ENCODE measurements at places on chromosomes 5 and 9.

DNA sequence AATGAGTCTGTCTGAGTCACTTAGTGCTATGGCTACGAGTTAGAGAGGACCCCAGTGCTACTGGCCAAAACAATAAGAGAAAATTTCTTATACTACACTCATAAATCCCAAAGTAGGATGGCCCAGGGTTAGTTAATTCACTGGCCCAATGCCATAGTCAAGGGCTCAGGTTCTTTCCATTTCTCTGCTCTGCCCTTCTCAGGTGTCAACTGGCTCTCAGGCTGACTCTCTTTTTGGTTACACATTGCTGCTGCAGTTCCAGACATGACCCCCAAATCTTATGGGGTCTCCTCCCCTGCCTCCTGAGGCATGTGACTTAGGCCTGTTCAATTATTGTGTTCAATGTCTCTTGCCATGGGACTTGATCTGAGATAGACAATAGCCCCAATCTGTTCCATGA lies 70.4 kb downstream of the ARHGEF37 start:
- DNase-seq = no peak

DNA sequence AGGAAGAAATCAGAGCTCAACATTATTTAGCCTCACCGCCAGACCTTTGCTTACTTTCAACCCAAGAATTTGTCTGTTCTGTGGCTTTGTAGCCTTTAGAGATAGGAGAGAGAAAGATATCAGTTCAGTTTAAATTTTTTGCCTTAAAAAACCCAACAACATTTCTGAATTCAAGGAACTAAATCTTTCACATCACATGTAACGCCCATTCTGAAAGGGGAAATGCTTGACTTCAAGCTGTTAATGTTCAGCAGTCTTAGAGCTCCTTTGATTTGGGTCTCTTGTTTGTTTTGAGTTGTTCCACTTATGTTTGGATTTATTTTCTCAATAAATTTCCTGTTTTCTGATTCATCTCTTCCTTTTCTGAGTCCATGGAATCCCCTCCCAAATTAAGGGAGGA lies 294.5 kb downstream of the ARHGAP26 start:
- no peak for DNase-seq

DNA sequence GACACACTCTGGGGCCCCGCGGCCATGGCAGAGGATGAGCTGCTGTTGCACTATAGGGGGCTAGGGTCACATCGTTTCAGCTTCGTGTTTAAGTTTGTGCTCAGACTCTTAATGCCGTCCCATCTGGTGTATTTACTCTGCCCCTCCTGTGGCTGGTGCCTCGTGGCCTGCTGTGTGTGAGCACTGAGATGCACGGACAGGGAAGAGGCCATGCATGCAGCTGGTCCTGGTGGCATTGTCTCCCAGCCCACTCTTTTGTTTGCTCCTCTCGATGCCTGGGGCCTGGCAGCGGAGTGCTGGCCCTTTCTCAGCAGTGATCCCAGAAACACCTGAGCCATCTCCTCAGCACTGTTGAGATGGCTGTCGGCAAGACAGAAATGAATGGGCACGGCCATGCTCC lies 30.0 kb upstream of the PHF2 start:
- no peak for DNase-seq

DNA sequence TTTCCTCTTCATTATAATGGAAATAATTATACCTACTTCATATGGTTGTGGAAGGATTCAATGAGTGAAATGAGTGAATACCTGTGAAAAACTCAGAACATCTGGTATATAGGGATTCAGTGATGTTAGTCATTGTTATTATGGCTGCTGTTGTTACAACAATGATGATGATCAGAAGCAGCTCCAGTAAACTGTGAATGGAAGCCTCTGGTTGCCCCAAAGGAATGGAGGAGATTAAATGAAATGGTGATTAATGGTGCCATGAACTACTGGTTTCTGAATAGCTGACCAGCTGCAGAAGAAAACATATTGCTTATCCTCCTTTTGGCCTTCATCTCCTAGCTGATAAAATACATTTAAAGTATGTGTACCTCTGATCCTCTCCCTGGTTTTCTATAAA lies 372.0 kb downstream of the ARHGEF28 start:
- DNase-seq = no peak

- DNase-seq = no peak
These were observed 50.0 kb upstream of the SLC25A51 start for GRCh38 chr9:37953775-37954437.

DNA sequence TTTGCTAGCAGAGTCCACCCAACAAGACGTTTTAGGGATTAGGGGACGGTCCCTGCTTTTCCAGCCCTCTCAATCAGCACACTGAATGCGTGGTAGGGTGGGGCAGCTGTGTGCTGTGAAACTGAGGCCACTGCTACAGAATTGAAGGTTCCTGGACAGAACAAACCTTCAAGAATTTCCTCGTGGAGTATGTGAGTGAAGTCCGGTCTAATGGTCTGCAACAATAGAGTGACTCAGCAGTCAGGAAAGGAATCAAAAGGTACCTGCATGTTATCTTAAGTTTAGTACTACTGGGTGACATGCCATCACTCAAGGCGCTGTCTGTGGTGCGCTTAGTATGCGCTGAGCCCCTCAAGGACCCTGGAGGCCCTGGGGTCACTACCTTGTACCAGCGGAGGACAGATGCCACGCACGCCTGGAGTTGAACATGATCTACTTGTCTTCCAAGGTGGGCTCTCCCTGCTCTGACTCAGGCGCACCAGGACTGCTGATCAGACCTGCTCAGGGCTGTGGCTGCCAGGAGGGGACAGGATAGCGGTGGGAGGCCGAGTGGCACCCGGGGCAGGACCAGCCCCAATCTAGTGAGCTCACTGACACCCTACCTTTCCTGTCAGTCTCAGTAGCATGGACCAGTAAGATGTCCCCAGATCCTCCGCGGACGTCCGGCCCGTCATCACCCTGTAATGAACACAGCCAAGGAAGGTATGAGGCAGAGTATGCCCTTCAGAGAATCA lies 50.5 kb downstream of the PRRT1B start:
- DNase-seq = peak; percentile 6

DNA sequence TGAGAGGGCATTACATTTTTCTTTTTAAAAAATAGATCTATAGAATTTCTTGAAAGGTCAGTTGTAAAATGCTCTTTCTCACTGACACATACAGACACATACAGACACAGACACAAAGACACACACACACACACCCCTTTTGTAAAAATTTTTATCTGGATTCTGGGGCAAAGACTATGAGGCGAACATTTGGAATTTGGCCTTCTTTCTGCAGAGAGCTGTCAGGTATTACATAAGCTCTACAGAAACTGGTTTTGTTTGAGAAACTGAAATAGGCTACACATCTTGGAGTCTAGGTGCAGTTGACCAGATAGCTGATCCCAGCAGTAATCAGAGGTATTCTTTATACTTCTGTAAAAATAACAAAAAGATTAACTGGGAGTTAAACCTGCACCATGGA lies 315.9 kb upstream of the RPS23 start:
- no peak for DNase-seq

DNA sequence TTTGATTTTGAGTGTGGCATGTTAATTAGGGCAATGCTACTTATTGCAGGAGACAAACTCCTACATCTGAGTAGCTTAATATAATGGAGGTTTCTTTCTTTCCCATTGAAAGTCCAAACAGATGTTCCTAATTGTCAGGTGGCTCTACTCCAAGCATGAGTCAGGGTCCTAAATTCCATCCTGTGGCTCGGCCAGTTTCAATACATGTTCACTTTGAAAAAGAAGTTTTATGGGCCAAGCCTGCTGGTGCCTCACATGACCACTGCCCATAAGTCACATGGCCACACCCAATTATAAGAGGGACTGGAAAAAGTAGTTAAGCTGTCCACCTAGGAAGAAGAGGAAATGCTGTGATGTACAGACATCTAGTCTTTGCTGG lies 170.4 kb downstream of the ARRDC3 start:
- DNase-seq = peak; percentile 73

DNA sequence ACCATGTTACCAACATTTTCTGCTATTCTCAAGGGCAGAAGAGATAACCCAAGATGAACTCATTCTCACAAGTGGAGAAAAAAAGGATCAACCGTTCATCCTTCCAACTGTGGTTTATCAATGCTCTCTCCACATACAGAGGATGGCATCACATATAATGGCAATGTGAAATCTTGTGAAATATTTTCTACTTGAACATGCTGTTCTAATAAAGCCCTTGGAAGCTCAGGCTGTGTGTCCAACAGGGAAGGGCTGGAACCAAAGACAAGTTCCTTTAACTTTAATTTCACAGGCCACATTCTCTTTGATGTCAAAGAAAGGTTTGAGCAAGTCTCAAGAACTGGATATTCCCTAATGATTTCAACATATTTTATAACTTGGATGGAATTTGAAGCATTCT lies 230.5 kb downstream of the SPOCK1 start:
- DNase-seq = no peak

- DNase-seq = no peak
These were observed 146.1 kb downstream of the PBX3 start for GRCh38 chr9:125893277-125893676.

Data from left hindlimb (tissue), 1 donor.